NCI-H226 (cell line): ENCODE measurements at places on chromosomes 1 and 21.

- DNase-seq = peak; percentile 42
These were observed 144.8 kb downstream of the ETS2 start for GRCh38 chr21:38950435-38951094.

GRCh38 chr1:215407575-215407974 is 159.5 kb upstream of the KCTD3 start:
- DNase-seq = peak; percentile 1

- DNase-seq = no peak
These were observed 22.1 kb downstream of the MRAP start for GRCh38 chr21:32320726-32321125.

DNA sequence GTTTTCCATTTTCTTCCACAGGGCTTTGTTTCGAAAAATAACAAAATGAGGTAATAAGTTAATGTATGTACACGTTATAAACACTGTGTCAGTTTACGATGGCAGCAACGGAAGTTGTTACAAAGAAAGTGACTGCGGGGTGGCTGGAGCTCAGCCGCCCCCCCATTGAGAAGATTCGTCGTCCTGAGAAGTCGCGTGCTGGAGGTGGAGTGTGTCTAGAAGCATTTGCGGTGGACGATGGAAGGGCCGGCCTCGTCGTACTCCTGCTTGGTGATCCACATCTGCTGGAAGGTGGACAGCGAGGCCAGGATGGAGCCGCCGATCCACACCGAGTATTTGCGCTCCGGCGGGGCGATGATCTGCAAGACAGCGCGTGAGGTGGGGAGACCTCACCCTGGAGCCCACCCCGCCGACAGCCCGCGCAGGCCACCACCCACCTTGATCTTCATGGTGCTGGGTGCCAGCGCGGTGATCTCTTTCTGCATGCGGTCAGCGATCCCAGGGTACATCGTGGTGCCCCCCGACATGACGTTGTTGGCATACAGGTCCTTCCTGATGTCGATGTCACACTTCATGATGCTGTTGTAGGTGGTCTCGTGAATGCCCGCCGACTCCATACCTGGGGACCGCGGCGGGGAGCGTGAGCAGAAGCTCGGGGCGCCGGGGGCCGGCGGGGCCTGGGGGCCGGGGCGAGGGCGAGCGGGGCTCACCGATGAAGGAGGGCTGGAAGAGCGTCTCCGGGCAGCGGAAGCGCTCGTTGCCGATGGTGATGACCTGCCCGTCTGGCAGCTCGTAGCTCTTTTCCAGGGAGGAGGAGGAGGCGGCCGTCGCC is 2.4 kb downstream of the ACTA1 start:
- DNase-seq = no peak

GRCh38 chr21:27379354-27379753 is 412.5 kb upstream of the ADAMTS5 start:
- no peak for DNase-seq

GRCh38 chr1:84689514-84690396 is 506 bp downstream of the SSX2IP start:
- DNase-seq = peak; percentile 28

GRCh38 chr1:2946999-2947690 is 74.1 kb upstream of the ACTRT2 start:
- DNase-seq = no peak

DNA sequence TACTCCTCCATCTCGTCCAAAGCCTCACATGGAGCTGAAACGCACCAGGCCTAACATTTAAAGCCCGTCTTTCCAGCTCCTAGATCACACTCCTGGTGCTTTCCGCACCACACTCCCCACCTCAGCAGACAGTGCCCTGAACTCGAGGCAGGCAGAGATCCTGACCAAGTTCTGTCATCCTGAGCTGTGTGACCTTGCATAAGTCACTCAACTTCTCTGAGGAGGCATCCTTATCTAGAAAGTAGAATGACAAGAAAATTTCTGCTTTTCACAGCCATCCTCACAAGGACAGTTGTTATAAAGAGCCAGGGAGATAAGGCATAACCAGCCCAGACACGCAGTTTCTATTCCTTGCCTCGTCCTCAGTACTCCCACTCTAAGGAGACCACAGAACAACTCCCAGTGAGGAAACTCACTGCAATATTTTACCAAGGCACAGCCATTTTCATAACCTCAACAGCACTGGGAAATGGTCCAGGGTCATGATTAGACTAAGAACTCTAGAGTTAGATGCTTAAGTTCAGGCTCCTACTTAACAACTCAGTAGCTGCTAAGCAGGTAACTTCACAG is 3.1 kb downstream of the LRP8 start:
- no peak for DNase-seq

- no peak for DNase-seq
These were observed 28.4 kb downstream of the WDR4 start for GRCh38 chr21:42850866-42851391.

- no peak for DNase-seq
These were observed 363.2 kb upstream of the SNX7 start for GRCh38 chr1:98298319-98298718.

DNA sequence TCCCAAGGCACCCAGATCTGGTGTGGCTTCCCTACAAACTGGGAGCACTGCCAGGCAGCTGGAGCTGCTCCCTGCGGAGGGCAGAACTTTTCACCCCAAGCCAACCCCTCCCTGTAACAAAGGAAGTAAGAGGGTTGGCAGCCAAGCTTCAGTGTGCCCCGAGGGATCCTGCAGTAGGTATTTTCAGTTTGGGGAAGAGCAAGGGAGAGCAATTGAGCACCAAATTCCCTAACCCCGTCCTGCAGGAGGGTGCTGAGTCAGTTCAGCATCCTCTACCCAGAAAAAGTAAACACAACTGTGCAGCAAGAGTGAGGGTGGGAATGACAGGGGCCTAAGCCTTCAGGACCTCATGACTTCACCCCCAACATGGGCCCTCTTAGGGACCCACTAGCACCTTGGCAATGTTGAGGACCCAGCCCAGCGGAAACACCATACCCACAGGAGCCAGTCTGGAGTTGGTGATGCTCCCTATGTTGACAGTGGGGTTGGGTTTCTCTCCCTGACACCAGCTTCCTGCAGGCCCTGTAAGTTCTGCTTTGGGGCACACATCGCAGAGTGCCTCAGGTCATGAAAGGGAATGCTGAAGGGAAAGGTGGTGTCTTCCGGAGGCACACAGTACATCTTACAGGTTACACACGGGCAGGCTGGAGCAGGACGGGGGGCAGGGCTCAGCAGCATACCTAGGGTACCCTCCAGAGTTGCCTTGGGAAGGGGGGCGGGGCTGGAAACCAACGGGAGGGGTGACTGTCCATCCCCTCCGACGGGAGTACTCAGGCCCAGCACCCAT is 14.8 kb downstream of the SH3BP5L start:
- DNase-seq = peak; percentile 64

- DNase-seq = no peak
These were observed 72.4 kb downstream of the POU2F1 start for GRCh38 chr1:167293057-167293456.

GRCh38 chr1:156579472-156579871 is at the start of gene TTC24:
Gene TTC24 (plus strand): TSS chr1:156579723. CDS start chr1:156581365, 1,642 bp downstream.
- no peak for DNase-seq

DNA sequence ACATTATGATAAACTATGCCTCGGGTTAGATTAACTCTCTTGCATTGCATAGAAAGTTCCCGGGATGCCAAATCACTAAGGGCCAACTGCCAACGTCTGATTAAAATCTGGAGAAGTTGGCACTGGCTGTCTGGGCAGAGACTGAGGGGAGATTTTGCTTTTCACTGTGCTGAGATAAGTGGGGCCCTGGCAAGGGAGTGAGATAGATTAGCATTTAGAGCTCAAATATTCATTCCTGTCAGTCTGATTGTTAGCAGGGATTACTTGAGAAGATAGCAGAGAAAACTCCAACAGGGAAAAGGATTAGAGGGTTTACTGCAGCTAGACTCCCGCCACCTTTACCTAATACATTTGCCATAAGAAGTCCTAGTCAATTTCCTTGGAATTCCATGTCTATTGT is 714.1 kb upstream of the CHRM3 start:
- peak; percentile 47 for DNase-seq

DNA sequence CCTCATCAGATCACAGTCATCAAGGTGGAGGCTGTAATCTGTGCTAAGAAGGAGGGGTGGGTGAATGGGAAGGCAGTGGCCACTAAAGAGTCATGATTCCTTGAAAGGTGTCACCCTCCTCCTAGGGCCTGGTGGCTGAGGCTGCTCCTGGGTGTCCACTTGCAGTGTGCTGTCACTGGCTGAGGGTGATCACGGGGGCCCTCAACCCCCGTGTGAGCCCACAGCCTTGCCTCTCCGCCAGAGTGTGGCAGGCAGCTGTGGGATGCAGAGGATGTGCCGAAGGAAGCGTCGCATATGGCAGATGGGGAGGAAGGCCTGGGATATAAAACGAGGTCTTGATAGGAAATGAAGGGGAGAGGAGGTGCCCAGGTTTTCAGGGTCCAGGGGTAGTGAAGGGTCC is 476.5 kb downstream of the PTPRU start:
- DNase-seq = no peak

DNA sequence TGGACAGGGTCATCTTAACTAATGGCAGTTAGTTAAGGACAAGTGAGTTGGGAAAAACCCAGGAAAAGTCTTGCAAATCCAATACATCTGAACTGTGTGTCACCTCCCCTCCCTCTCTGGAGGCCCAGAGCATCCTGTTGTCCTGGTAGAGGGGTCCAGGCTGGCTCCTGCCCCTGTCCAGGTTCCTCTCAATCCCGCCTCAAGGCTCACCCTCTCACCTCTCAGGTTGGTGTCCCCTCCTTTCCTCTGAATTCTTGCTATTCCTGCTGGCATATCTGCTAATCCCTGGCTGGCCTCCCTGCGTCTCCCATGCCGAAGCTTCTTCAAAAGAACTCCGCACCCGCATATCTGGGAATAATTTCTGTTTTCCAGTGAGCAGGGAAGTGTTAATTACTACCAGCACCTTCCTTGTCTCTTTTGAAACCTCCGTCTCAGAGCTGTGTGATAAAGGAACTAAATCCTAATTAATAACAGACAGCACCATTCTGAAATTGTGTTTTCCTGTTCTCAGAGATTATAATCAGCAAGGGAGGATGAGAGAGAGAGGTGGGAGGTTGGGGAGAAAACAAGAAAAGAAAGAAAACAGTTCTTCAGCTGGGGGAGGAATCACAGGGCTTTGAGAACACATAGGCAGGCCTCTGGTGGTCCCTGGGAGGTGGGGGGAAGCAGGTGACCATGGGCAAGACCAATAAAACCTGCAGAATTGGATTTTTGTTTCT is 568.0 kb downstream of the PTPRU start:
- no peak for DNase-seq

DNA sequence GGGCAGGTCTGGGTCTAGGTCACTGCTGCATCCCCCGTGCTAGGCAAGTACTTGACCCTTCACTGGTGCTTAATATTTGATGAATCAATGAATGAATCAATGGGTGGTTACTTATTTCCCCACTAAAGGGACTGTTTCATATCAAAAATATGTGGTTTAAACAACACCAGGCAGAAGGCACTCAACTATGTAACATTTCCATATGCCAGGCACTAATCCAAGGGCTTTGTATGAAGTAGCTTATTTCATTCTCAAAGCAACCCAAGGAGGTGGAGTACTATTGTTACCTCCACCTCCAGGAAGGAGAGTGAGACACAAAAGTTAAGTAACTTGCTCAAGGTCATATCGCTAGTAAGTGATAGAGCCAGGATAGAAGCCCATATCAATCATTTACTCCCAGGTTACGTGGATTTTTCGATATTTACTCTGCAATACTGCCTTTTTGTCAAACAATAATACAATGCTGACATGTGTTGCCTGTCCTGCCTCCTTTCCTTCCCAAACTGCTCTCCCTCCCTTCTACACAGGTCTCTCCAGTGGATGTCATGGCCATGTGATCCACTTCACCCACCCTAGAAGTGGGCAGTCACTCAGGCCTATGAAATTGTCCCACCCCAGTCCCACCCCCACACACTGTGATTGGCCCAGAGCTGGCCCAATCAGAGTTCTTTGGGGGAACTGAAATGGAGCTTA is 142.8 kb downstream of the ETS2 start:
- DNase-seq = no peak

DNA sequence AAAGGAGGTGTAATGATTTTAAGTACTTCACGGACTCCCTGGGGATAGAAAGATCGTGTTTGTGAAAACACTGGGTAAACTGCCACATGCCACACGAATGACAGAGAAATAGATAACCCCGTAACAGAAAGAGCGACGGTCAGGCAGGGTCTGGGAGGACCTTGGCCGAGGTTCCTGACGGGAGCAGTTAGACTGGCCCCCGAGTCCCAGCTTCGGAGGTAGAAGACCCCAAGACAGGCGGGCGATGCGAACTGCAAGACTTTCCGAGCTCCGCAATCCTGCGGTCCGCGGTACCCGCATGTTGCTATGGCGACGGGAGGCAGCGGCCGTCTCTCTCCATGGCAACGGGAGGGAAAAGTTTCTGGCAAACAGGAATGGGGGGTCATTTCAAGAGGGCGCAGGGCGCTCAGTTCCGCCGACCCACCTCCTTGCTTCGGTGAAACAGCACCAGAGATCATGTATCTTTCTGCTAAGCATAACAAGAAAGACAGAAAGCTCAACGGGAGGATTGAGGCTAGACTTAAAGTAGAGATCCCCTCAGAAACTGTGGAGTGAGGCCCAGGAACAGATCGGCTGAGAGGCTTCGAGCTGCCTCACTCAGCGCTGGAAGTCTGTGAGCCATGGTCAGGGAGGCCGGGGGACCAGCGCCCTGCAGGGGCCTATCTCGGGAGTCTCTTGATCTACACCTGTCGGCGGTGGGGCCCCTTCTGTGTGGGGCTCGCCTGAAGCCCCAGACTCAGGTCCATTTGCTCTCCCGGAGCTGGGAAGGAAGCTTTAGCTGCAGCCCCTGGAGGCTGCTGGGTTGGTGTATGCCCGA is 685 bp upstream of the SYT6 start:
- DNase-seq = no peak

GRCh38 chr21:28975397-28975796 is 17.3 kb downstream of the LTN1 start:
- DNase-seq = no peak

DNA sequence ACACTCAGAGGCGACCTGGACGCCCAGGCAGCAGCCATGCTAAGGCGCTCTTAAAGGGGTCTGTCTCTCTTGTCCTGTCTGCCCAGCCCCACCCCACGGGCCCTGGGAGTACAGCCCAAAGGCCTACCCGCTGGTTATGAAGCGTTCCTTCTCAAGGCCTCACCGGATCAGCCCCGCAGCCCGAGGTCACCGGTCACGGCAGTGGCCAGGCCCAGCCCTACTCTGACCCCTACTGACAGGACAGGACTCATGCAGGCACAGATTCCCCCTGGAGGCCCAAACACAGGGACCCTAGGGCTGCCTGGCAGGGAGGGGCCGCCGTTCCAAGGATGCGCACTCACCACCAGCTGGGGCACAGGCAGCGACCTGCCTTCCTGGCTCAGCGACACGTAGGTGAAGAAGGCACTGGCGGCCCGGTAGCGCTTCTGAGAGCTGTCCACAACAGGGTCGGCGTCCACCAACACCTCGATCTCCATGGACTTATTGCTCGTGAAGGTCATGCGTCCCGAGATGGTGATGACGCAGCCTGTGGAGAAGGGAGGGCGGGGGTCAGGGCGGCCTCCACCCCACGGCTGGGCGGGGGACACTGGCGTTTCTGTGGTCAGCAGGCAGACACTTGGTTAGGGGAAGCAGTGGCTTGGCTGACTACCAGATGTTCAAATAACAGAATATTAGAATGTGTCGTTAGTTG is 20.0 kb upstream of the GPR153 start:
- no peak for DNase-seq

GRCh38 chr1:211501711-211502400 is 9.9 kb upstream of the RD3 start:
- DNase-seq = no peak

GRCh38 chr1:26744075-26744959 is 43.4 kb upstream of the PIGV start:
- peak; percentile 85 for DNase-seq

GRCh38 chr21:21046063-21046462 is 47.9 kb downstream of the NCAM2 start:
- no peak for DNase-seq

GRCh38 chr21:21997390-21998333 is 999.5 kb downstream of the NCAM2 start:
- no peak for DNase-seq
